T-helper 17 cell (primary cell): ENCODE measurements at places on chromosomes 13 and 19.

GRCh38 chr19:30744741-30745475 is 372.7 kb downstream of the ZNF536 start:
- DNase-seq = no peak

GRCh38 chr13:93700115-93700514 is 473.5 kb downstream of the GPC6 start:
- DNase-seq = no peak

- DNase-seq = no peak
Observed at GRCh38 chr19:55679343-55680257, 4.6 kb downstream of the EPN1 start.

DNA sequence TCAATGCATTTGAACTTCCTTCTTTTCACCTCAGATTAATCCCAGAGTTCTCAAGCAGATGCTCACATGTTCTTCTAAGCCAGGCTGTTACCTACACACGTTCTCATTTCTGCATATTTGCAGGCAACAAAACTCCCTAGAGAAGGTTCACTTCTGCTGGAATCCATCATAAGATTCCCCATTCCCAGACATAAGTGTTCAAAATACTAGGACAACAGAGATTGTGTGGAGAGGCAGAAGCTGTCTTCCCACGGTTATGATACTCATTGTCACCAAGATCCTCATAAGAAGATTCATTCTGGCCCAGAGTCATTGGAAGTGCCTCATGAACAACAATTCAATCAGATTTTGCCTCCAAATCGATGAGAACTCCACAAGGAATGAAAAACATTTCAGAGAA is 931.6 kb upstream of the MIR17HG start:
- no peak for DNase-seq

DNA sequence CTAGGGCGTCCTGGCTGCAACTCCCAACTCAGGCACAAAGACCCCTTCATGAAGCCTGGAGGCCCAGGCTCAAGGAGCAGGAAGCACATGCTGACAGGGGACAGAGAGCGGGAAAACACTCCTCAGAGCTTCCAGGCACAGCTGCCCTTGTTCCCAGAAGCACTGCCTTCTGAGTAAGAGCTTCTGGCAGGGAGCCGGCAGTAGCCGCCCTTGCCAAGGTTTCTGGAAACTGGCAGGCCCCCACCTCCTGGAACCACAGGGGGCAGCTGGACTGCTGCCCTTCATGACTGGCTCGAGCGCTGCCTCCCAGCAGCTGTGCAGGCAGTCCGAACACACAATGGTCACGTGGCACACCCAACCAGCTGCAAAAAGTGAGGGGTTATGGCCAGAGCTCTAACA is 33.6 kb upstream of the EPHX3 start:
- no peak for DNase-seq

DNA sequence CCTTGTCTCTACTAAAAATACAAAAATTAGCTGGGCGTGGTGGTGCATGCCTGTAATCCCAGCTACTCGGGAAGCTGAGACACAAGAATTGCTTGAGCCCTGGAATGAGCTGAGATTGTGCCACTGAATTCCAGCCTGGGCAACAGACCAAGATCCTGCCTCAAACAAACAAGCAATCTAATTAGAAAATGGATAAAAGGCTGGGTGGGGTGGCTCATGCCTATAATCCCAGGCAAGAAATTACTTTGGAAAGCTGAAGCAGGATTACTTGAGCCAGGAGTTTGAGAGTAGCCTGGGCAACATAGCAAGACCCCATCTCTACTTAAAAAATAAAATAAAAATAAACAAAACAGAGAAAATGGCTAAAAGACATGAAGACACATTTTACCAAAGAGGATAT is 77.0 kb downstream of the CAB39L start:
- no peak for DNase-seq

- DNase-seq = no peak
Observed at GRCh38 chr13:25136880-25137787, 35.0 kb downstream of the AMER2 start.

- DNase-seq = no peak
Observed at GRCh38 chr13:49265822-49266221, 18.1 kb downstream of the CDADC1 start.

DNA sequence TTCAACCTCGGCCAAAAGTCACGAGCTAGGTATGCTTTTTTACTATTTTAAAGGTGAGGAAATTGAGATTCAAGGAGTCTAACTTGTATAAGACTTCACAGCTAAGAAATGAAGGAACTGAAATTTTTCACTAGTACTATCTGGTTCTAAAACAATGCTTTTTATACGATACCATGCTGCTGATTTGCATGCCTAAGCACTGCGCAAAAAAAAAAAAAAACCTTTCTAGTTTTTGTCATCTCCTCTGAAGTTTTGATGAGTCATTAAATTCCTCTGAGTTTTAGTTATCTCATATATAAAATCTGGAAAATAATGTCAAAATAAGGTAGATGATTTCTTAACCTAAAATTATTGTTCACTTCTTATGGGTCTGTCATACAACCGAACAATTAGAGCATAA is 28.0 kb upstream of the UFM1 start:
- no peak for DNase-seq

DNA sequence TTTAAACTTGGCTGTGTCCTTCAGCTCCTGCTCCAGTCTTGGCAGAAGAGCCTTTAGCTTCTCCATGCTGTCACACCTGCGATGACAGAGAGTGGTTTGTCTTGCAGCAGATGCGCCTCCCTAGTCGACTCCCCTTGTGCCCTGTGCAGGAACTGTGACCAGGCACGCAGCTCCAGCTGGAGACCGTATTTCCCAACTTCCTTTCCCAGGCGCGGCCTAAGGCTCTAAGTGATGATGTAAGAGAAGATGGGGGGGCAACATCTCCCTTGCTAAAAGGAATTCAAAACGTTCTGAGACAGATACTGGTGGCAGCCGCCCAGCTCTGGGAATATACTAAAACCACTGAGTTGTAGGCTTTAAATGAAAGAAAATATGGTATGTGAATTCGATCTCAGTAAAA is 16.3 kb downstream of the DCUN1D2 start:
- no peak for DNase-seq

GRCh38 chr13:41631296-41631965 is 174.1 kb downstream of the RGCC start:
- no peak for DNase-seq

DNA sequence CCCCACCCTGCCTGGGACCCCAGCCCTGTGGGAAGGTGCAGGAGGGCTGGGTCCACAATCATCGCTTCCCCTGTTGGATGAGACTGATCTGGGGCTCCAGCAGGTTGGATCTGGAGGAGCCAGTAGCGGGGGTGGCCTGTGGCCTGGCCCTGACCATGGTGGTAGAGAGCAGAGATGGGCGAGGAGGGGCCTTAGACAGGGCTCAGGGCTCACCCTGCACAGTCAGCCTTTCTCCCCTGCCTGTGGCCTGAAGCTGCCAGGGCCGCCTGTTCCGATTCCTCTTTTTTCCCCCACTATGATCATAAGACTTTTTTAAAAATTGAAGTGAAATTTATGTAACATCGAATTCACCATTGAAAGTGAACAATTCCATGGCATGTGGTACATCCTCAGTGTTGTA is 18.2 kb downstream of the SIN3B start:
- DNase-seq = no peak

DNA sequence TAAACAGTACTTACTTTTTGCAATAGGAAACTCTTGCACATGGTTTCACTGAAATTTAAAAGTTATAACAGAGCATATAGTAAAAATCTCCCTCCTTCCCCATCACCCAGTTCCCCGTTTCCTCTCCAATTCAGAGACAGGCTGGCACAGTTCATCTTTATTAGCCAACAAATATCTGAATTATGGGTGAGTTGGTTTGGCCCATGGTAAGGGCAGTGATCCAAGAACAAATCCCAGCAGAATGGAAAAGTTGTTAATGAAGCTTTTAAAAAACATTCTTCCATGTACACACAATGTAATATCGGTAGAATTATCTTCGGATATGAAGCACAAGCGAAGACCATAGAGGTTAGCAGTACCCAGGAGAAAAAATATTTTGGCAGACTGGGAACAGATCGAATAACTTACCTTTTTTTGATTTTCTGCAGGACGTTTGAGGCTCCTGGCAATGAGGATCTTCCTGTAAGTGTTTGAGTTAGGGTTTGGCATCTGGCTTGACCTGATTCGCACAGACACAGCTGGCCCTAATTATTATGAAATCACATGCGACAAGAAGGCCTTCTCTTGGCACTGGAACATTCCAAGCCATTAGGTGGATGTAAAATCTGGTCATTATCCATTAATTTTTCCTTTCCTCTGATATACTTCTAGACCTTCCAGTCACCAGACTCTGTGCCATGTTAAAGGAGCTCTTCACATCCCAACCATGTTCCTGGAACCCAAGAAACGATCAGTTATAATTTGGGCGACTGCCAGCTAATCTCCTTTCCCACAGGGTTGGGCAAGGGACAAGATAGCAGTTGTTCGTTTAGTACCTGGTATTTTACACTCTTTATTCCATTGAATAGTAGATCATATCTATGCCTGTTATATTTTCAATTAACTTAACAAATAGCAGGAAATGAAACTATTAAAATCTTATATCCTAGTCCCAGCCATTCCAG is 139.4 kb upstream of the TSC22D1 start:
- DNase-seq = no peak

DNA sequence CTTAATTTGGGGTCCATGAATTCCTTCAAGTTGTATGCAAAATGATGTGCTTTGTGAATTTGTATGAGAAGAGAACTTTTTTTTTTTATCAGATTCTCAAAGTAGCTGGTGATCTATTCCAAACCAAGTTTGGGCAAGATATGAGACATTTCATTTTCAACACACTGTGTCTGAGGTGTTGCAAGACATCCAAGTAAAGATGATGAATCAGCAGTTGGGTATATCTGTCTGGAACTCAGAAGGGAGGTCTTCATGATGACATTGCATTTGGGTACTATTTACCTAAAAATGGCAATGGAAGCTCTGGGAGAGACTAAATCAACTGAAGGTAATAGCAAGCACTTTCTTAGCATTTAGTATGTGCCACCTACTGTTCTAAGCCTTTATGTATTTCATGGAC is 2.8 kb downstream of the FAM124A start:
- no peak for DNase-seq

- DNase-seq = no peak
Observed at GRCh38 chr13:66353664-66354063, 876.5 kb downstream of the PCDH9 start.

DNA sequence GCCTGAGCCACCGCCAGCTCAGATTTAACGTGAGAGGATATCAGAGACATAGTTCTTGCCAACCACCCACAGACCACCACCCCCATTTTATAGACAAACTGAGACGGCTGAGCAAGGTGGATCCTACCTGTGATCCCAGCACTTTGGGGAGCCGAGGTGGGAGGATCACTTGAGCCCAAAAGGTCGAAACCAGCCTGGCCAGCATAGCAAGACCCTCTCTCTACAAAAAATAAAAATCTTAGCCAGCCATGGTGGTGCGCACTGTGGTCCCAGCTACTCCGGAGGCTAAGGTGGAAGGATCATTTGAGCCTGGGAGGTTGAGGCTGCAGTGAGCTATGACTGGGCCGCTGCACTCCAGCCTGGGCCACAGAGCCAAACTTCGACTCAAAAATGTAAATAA is 30.6 kb upstream of the NDUFS7 start:
- no peak for DNase-seq

DNA sequence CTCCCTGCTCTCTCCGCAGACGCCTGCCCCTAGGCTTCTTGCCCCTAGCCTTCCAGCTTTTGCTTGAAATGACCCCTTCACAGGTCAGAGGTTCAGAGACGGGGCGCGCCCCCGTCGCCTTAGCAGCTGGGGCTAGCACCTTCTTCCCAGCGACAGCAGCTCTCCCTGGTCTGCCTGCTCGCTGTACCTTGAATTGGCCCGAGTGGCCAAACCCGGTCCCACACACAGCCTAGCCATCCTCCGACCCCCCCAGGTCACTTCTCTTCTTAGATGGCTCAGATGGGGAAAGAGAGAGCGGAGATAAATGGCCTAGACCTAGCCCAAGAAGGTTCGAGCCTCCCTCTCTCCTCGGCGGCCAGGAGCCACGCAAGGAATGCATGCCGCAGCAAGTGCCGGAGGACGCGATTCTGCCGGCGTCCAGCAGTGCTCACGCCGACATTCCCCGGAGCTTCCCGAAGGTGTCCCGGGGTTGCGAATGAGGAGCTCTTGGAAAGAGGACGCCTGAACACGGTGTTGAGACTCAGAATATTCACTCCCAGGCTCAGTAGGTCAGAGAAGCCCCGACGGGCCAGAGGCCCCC is 1.3 kb downstream of the CDX2 start:
- DNase-seq = no peak

GRCh38 chr19:36449059-36449670 is 30.7 kb upstream of the ZFP82 start:
- DNase-seq = no peak

GRCh38 chr19:44072543-44073401 is 813 bp downstream of the ZNF284 start:
- DNase-seq = no peak

- DNase-seq = no peak
Observed at GRCh38 chr19:50287331-50287730, 41.8 kb downstream of the KCNC3 start.

- DNase-seq = no peak
Observed at GRCh38 chr13:111065698-111066097, 49.4 kb upstream of the ARHGEF7 start.

DNA sequence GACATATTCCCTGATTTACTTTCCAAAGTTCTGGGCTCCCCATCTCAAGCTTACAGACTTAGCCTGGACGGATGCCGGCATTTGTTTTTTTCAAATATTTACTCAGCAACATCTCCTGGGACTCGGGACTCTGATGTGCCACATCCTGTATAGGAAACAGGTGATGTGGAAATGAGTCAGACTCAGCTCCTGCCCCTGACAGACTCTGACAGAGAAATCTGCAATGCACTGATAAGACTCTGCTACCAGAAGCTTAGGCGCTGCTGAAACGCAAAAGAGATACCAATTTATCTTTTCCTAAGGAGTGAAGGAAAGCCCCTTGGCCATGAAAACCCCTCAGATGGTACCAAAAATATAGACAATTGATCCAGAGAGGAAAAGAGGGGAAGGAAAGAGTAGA is 16.2 kb downstream of the LAIR2 start:
- DNase-seq = no peak

GRCh38 chr19:35963514-35963913 is 27.3 kb downstream of the LRFN3 start:
- DNase-seq = no peak

DNA sequence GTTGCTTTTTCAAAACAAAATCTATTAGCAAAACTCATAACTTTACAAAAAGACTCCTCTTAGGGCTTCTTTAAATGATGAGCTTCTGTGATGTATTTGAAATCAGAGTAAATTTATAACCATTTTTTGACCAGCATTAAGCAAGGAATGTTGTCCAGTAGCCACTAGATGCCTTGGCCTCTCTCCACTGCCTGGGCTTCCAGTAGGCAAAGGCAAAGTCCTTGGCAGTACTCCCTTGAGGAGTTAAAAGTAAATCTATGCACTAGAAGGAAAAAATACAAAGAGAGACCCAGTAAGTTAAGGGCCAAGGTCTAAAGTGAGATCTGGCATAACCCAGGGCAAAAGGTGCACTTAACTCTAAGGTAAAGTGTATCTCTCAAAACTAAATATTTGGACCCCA is 9.5 kb downstream of the SERPINE3 start:
- DNase-seq = no peak

GRCh38 chr13:109383683-109384082 is 402.7 kb downstream of the IRS2 start:
- DNase-seq = no peak
